CD4-positive, alpha-beta T cell treated with Interleukin-1 beta for 1 hour (primary cell): ENCODE measurements at places on chromosomes 7 and 10.

DNA sequence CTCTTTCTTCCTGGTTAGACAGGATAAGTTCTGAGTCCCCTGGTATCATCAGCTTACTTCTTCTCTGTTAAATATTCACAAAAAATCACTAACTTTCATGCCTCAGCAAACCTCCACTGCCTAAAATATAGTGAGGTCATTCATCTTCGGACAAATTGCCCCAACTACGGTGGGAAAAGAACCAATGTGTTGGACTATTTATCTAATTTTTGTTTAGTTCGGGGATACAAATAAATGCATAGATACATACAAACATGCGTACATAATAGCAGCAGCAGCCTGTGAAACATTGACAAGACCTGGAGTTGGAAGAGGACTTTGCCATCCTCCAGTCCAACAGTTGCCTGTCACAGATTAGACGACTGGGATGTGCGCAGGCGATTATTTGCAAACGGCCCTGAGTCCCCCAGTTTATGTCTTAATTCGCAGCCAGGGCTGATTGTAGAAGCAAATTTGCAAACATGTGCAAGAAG lies 51.5 kb downstream of the EGFR start:
- no peak for DNase-seq

- DNase-seq: no peak
Measured at GRCh38 chr10:100570506-100570905, 34.8 kb downstream of the HIF1AN start.

DNA sequence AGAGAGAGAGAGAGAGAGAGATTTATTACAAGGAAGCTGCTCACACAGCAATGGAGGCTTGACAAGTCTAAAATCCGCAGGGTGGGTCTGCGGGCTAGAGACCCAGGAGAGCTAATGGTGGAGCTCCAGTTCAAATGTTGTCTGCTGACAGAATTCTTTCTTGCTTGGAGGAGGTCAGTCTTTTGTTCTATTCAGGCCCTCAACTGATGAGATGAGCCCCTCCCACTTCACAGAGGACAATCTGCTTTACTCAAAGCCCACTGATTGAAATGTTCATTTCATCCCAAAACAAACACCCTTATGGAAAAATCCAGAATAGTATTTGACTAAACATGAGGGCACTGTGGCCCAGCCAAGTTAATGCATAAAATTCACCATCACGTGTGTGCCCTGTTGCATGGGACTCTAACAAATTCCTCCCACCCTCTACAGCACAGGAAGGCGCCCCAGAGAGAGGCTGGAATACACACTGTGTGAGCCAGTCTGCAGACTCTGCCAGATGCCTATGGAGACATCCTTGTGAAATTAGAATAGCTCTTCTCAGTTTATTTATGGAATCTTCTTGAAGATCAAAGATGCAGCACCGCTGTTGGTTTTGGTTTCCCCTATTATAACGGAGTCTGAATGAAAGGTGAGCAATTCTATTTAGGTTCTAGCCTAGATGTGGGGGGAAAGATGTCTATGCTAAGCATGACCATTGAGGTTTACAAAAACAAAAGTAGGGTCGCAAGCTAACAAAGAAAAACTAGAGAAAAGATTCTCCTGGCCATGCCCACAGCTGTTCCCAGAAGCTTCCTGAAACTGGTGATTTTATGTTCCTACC lies 123.0 kb upstream of the SFMBT2 start:
- no peak for DNase-seq

DNA sequence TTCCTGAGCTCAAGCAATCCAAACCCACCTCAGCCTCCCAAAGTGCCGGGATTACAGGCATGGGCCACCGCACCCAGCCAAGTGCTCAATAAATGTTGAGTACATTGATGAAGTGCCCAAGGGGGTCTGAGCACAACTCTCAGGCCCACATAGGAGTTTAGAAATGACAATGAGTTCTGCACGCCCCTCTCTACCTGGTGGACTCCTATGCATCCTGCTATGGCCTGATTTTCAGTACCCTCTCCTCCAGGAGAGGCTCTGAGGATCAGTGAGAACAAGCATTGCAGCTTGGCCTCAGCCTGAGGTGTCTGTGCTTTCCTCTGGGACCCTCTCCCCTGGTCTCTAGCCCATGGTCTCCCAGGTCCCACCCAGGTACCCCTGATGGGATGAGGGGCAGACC lies 20.9 kb upstream of the GRIFIN start:
- no peak for DNase-seq

DNA sequence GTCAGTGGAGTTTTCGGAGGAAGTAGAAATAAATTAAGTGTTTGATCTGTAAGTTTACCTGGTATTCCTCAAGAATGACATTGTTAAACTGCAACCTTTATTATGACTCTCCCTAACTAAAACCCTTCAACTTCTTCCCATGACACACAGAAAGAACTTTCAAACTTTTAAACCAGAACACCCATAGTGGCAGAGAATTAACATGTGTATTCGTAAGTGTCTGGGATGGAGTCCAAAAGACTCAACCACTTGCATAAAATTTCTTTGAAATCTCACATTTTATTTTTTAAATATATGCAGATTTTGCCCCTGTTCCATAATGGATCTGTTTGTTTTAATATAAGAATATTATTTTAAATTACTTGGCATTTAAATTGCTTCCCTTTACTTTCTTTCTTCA lies 54.6 kb upstream of the PLXNA4 start:
- DNase-seq: no peak

- no peak for DNase-seq
Measured at GRCh38 chr7:157301610-157302120, 35.1 kb upstream of the DNAJB6 start.

GRCh38 chr7:103542470-103542869 lies 96.5 kb upstream of the SLC26A5 start:
- no peak for DNase-seq

- DNase-seq: no peak
Measured at GRCh38 chr10:77433546-77433945, 204.1 kb downstream of the KCNMA1 start.

DNA sequence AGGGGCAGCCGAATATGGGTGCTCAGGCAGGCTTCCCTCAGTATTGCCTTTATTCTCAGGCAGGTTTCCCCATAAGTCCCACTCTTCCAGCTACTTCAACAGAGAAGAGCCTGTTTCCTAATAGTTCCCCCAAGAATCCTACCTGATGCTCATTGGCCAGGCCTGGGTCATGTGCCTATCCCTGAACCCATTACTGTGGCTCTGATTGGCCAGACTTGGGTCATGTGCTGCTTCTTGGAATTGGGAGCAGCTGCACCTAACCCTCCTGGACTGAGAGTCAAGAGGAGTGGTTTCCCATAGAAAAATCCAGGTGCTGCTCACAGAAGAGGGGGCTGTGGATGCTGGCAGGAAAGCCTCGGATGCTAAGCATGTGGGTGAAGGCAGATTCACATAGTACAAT lies 21.7 kb downstream of the OPALIN start:
- DNase-seq: no peak

DNA sequence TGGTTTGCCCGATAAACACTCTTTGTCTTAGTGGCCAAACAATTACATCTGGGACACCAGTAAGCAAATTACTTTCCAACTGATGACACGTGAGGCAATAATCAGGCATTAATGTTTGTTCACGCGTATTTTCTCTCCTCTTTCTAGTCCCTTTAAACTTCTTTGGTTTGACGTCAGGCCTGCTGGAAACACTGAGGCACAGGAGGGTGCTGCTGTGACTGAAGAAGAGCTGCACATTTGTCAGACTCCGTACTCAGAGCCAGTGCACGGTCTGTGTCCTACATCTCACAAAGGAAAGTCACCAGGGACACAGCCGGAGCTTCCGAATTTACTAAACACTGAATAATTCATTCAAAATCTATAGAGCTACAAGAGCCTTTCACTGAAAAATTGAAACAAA lies 57.6 kb upstream of the ANAPC16 start:
- no peak for DNase-seq

GRCh38 chr10:20858292-20859124 lies 38.6 kb downstream of the NEBL start:
- no peak for DNase-seq

DNA sequence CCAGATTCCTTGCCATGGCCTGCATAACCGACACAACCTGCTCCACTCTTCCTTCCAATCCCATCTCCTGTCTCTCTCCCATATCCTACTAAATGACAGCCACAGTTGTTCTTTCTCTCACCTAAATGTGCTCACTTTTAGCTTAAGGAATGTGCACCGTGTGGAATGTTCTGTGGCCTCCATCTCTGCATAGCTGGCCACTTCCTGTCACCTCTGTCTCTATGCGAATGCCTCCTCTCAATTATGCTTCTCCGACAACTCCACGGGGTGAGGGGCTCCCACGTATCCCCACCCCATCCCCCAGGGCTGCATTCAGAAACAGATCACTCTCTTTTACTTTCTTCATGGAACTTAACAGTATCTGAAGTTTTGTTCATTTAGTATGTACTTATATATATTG lies 110.7 kb downstream of the RAB18 start:
- no peak for DNase-seq

- DNase-seq: peak; percentile 65
Measured at GRCh38 chr7:76155938-76156337, 45.8 kb upstream of the SRRM3 start.

- no peak for DNase-seq
Measured at GRCh38 chr10:62618054-62618453, 186.5 kb upstream of the ADO start.

DNA sequence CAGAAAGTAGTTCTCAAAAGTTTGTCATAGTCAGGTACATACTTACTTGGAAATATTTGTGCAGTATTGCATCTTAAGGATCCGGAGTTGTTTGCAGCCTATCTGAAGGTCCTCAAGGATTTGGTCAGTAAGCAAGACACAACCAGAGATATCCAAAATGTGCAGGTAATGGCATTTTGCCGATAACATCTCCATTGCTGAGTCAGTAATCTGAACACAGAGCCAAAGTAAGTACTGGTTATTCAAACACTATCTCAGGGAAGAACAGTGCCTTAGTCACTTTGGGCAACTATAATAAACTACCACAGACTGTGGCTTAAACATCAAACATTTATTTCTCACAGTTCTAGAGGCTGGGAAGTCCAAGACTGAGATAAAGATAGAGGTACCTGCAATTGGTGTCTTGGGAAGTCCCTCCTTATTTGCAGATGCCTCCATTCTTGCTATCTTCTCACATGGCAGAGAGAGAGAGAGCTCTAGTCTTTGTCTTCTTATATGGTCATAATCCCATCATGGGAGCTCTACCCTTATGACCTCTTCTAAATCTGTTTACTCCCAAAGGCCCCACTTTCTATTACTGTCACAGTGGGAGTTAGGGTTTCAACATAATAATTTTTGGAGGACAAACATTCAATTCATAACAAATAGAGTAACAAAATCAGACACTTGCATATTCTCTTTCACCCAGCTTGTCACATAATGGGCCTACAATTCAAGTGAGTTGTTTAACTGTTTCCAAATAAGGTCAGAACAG lies 73.4 kb downstream of the FAM185A start:
- DNase-seq: no peak

- no peak for DNase-seq
Measured at GRCh38 chr10:69855346-69856111, 53.8 kb downstream of the COL13A1 start.

- DNase-seq: no peak
Measured at GRCh38 chr10:53023411-53023810, 250.8 kb upstream of the MBL2 start.

DNA sequence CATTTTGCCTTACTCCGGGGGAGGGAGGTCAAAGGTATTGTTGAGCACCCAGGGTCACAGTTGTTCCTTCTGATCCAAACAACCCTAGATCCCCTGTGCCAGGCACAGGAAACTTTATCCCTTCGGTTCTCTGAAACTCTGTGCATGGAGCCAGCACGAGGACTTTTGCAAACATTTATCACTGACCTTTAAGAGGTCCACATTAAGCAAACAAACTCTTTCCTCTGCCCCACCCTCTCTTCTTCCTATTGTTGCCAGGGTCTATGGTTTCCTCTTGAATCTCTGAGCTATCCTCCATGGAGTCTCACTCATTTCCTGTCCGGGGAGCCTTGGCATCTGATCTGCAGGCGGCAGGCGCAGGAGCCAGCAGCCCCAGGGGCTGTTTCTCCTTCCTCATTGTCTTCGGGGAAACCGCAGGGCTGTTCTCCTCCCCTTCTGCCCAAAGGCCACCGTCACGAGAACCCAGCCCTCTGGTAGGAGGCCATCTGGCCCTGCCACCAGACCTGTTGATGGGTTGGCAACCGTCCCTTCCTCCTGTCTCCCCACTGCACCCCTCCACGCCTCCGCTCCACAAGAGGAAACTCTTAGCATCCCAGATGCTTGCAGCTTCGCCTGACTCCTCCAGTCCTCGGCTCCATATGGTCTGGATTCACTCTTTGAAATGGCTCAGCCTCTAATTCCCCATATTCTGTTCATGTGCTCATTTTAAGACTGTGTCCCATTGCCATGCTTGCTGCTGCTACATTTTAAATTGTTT lies 327.3 kb upstream of the NRP1 start:
- DNase-seq: peak; percentile 15

DNA sequence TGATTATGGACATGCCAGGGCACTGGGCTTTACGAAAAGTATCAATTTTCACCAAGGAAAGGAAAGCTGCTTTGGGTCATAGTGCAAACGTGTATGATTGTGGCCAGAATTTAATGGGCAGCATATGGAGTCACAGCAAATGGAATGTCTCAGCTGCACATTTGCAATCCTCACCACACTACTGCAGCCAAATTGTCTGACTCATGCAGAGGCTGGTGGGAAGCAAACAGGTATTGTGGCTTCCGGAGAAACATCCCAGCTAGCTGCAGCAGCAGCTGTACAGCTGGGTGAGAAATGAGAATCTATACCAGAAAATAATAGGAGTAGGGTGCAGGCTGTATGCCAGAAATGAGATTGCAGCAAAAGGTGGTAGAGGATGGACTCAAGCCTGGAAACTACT lies 374.7 kb upstream of the VWC2 start:
- no peak for DNase-seq

DNA sequence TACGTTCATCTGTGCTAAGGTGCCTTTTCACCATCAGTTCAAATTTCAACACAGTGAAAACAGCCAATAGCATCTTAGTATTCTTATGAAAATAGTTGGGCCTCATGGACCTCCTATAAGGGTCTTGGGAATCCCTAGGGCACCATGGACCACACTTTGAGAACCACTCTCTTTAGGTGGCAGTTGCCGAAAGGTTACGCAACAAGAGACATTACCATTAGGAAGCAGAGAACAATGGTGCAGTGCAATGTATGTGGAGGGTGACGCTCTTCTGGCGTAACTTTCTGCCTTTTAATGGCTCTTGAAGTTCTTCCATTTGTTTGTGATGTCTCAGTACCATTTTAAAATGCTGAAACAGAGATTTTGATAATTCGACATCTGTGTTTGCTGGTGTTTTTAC lies 131.1 kb downstream of the CNNM2 start:
- no peak for DNase-seq
